ENCODE measurements at places on chromosomes 2 and 18.

GRCh38 chr2:55943466-55943865 is 19.9 kb upstream of the EFEMP1 start:
- DNase-seq = no peak

DNA sequence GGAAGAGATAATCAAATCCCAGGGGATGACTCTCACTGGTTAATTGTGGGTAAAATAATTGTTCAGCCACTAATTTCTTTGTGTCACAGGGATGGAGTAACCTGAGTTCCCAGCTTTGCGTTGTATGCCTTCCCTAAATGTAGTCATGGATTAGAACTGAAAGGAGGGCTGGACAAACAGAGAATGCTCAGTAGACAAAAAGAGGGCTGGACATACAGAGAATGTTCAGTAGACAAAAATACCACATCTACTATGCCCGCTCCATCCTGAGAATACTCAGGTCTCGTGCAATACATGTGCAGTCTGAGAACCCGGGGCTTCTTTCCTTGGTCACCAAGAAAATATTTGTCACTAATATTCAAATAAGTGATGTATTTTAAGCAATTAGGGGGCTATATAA is 497.9 kb downstream of the EPHA4 start:
- DNase-seq = no peak

- no peak for DNase-seq
Measured at GRCh38 chr18:40553029-40553428, 1402.0 kb upstream of the PIK3C3 start.

DNA sequence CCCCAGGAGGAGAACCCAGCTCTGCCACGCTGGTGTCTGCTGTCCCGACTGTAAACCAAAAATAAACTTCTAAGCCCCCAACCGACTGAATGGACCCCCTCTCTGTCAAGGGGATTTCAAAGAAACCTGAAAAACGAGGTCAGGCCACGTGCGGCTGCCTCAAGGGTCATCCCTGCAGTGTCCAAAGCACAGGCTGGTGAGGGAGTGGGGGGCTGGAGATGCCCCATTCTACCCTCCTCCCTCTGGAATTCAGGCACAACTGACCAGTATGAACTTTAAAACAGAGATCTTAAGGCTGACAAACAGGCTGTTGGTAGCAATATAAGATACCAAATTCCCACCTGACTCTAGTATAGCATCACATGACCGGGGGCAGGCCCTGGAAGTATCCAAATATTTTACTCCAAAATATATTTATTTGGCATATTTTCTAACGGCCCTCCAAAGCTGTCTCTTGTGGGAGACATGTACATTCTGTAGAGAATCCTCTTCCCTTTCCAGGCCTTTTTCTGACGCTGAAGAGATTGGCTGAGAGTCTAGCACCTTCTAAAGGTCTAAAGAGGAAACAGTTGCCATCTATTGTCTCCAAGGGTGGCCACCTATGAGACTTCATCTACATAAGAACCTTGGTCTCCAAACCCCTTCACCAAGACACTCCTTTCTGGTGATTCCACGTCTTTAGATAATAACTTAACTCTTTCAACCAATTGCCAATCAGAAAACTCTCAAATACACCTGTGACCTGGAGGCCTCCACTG is 40.4 kb upstream of the CTDP1 start:
- DNase-seq = no peak

DNA sequence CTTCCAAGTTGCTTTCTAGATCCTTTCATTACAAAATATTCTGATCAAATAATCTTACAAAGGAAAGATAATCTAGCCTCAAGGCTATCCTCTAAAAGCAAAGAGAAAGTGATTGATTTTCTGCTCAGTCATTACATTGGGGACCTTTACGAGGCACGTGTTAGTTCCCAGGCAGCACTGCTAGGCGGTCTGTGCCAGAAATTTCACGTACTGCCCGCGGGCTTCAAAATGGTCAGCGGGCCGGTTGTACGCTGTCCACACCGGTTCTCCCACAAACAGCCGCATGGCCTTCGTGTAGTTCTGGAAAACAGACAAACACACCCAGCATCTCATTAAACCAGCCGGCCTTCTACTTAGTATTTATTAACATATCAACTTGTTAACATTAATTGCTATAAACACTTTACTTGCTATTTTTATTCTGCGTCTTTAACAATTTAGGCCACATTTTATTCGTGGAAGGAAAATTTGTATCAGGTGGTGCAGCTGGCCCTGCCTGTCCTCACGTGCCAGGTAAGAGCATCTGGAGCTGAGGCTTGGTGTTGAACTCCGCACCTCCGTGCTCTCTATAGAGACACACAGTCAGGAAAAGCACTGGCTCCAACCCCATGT is 20.4 kb downstream of the ADI1 start:
- DNase-seq = no peak

GRCh38 chr18:61845197-61845596 is 47.6 kb downstream of the RNF152 start:
- DNase-seq = no peak

DNA sequence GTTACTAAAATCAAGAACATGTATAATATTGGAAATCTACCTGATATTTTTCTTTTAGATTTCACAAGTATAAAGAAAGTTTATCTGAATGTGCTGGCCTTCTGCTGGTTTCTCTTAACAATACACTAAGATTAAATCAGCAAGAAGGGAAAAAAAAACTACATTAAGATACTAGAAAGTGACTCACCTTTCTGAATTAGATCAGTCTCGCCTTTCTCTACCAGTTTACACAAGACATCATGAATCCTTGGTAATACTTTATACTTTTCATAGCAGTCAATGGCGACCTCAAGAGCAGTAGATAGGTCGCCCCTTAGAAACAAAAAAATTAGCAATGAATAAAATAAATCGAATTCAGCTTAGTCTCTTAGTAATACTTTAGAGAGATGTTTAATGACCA is 61.2 kb downstream of the LRPPRC start:
- DNase-seq = no peak

DNA sequence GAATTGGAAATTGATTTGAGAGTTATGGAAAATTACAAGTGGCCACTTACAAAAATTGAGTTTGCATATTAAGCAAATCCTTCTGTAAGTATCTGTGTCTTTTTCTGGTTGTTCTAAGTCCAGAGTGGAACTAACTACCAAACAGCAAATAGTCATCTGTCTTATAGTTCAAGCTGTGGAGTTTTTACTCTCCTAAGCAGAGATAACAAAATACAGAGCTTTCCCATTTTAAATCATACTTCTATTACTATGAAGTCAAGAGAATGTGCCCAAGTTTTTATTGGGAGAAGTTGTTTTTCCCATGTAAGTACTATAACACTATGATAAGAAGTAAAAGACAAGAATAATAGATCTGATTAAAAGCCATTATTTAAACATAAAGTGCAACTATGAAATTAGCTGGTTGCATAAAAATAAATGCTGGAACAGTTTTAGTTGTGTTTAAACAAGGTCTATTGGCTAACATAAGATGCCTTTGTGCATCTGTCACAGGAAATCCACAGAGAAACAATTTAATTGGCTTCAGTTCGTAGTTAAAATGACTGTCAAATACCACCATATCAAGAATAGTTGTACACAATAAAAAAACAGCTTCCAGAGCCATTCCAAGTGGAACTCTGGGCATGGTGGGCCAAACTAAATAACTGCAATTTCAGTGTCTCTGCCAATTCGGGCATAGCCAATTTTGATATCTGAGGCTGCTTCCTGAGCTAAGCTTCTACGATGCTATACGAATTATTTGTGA is 1467.4 kb upstream of the NXPH2 start:
- DNase-seq = no peak

DNA sequence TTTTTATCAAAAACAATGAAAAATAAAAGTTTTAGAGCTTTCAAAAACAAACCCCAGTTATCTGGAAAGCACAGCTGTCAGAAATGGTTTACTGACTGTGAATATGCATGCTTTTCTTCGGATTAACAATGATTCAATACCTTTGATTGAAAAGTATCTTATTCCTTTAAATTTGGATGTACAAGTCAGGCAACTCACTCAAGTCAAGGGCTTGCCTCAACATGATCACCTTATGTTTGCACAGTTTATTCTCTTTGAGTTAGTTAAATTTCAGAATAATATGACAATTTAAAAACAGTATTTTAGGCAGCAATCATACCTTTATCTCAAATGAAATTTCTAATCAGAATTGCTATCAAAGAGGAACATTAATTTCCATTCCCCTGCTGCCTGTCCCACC is 108.8 kb upstream of the FOSL2 start:
- no peak for DNase-seq

GRCh38 chr2:151251012-151251411 is 10.7 kb downstream of the RBM43 start:
- DNase-seq = no peak

DNA sequence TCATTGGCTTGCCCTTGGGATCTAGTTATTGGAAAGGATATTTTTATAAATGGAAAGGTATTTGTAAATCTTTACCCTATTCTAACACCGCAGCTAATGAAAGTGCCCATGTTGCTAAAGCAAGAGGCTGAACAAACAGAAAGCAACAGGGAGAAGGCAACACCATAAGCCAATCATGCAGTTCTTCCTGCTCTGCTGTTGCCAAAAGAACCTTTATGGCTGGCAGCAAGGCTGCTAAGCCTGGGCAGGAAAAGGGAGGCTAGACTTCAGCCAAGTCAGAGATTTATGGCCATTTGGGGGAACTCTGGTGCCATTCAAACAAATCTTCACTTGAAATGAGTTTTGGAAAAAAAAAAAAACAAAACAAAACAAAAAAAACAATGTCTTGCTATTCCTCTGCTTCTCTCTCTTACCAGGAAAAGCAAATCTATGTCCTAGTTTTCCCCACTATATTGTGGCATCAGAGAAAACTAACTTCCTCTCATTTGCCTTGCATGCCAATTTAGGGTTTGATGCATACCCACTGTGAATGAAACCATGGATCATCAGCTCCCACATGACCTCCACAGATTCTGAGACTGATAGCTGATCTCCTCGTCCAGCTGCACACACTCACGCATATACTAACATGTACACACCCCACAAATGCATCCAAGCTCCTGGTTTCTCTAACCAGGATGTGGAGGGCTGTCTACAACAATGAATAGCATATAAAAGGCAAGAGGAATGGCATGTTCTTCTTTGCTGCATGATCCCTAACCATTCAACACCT is 179.3 kb downstream of the C1D start:
- DNase-seq = no peak

- DNase-seq = peak; percentile 93
Measured at GRCh38 chr2:95076705-95077529, 44.7 kb downstream of the MRPS5 start.

- DNase-seq = no peak
Measured at GRCh38 chr2:217743966-217744761, 258.6 kb downstream of the TNS1 start.

- DNase-seq = no peak
Measured at GRCh38 chr18:69951182-69951581, 3.5 kb upstream of the CD226 start.

GRCh38 chr18:57705832-57706595 is 84.4 kb upstream of the NARS1 start:
- DNase-seq = no peak

DNA sequence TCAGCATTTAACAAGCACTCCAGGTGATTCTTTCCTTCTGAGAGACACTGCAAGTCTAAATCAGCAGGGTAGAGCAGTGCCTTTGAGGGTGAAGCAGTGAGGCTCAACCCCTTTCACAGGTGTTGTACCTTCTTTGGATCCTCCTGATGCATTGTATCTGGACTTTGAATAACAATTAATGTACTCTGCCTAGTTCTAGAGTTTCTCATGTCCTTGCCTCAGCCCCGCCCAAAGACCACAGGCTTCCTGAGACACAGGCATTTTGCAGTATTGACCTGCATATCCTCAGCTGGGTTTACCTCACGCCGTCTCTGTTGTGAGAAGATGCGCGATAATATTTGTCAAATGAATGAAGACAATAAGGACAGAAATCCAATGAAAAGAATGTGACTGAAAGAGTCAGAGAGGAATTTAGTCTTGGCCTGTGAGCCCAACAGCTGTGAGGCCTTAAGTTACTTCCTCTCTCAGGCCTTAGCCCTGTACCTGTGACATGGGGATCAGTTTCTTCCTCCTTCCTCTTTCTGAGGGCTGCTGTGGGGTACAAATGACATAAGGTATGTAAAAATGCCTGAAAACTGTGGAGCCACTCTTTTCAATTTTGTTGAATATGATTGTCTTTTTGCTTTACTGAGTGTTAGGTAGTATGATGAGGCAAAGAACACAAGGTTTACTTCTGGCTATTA is 43.7 kb downstream of the WIPF1 start:
- DNase-seq = peak; percentile 15

Measured in activated CD4-positive, alpha-beta T cell treated with anti-CD3 and anti-CD28 coated beads for 4 hours (primary cell).